ENCODE measurements at places on chromosomes 6 and 20.

- peak; percentile 69 for DNase-seq
Measured at GRCh38 chr6:113994934-113995342, 24.0 kb upstream of the HDAC2 start.

DNA sequence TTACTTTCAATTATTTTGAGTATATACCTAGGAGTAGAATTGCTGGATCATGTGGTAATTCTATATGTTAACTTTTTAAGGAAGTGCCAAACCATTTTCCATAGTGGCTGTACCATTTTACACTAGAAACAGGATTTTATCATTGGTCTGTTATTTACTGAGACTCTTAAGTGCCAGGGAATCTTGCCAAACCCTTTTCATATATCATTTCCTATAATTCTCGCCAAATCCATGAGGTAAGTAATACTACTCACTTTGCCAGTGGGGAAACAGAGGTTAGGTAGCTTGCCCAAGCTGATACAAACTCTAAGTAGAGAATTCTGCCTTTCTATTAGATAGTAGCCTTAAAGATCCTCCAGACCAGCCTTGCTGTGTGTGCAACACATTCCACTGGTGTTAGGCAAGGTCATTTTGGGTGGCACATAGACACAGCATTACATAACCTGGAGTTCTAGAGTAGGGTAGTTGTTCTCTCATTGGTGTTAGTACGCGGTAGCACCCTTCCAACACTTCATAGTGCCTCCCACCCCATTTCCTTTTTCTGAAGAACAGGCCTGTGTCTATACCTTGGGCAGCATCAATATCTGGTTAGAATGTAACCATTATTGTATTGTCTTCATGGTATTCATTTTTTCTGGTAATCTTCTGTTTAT is 65.5 kb downstream of the ARID1B start:
- DNase-seq: no peak

GRCh38 chr6:13687917-13688351 is 23.7 kb downstream of the RANBP9 start:
- no peak for DNase-seq

GRCh38 chr6:117908246-117909068 is 1.4 kb downstream of the SLC35F1 start:
- no peak for DNase-seq

DNA sequence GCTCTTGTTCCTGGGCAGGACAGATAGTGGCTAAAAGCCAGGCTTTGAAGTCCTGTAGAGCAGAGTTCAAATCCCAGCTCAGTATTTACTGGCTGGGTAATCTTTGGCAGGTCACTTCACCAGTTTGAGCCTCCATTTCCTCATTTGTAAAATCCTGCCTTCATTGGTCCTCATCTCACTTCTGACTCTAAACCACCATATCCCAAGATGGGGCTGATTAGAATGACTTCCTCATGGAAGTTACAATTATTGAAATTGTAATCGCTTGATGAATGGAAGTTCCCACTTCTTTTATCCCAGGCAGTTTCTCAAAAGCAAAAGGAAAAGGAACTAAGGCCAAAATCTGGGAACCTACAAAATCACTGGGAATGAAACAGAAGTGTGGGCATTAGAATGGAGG is 35.9 kb upstream of the B4GALT5 start:
- no peak for DNase-seq

DNA sequence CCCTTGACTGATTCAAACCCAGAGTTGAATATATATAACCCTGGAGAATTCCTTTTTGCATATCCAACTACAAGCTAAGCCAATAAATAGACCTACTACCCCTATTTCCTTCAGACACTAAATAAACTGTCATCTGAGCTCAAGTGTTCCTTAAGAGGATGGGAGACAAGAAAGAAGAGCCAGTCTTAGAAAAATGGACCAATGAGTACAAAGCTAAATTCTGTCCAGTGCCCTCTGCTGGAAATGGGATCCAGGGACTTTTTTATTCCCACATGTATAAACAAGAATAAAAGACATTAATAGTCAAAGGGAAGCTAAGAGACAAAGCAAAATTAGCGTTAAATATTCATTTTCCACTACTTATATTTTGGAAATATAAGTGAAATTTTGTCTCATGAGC is 4.8 kb downstream of the PPP1R10 start:
- DNase-seq: no peak

DNA sequence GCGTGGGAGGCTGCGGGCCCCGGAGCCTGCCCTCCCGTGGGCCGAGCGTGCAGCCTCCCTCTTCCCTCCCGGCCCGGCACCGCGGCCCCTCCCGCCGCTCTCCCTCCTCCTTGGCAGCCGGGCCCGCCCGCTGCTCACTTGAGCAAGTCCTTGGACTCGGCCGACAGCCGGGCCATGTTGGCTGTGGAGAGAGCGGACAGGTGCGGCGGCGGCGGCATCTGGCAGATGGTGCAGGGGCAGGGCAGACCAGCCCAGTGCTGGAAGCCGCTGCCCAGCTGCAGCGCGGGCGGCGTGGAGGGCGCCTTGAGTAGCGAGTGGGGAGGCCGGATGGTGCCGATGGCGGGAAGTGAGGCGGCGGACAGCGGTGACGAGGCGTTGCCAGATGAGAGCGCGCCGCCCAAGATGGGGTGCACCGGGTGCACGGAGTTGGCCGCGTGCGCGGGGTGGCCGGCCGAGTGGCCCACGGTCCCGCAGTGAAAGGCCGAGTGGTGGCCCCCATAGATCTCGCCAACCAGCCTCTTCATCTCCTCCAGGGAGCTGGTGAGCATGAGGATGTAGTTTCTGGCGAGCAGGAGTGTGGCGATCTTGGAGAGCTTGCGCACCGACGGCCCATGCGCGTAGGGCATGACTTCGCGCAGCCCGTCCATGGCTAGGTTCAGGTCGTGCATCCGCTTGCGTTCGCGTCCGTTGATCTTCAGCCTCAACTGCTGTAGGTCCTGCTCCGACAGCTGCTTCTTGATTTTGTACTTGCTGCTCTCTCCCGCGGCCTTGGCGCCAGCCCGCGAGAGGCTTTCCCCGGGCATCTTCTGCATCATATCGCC is 766 bp downstream of the OLIG3 start:
- no peak for DNase-seq

- no peak for DNase-seq
Measured at GRCh38 chr6:170102582-170103481, 188.0 kb downstream of the DLL1 start.

- DNase-seq: no peak
Measured at GRCh38 chr6:96864216-96865054, 27.2 kb upstream of the GPR63 start.
